Right atrium auricular region (tissue), 2 donors: ENCODE measurements at places on chromosomes 1 and 21. TPM values are rescaled to one million over a fixed set of nuclear protein-coding genes. Genes with fewer than 3 reads are reported as not detected.

DNA sequence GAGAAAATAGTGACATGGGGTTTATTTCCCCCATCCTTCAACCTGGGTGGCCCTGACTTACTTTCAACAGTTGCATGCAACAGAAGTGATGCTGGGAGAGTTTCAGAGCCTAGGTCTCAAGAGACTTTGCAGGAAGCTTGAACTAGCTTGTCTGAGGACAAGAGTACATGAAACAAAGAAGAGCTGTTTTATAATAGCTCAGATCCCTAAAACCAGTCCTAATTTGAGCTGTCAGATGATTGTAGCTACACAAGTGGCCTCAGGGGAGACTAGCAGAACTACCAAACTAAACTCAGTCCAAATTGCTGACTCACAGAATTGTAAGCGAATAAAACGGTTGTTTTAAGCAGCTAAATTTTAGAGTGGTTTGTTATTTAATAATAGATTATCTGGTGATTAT, 17.1 kb downstream of the RC3H1 start:
- DNase-seq: no peak

DNA sequence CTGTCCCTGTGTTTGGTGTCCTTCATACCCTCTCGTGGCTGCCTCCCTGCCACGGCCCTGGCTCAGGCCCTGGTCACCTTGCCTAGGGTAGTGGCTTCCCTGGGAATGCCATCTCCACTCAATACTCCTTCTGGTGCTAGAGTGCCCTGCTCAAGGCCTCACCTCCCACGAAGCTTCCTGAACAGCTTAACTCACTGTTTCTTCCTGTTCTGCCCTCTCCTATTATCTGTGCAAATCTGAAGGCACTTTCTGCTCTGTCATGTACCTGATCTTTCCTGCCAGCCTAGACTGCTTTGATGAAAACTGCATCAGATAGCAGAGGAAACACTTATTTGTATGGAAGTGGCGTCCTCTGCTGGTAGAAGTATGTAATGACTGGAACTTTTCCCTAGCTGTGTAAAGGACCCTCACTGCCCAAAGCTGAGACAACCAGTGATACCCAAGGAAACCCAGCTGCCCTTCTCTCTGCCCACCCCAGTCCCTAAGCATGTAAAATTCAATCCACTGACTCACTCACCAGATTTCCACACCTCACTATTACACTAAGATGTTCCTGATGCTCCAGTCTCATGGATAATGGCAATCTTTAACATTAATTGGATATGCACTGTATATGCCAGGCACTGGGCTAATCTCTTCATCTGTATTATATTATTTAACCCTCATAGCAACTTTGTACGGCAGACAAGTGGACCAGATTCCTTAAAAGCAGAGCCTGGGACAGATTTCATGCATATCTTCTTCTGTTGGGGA, 36.2 kb upstream of the BTG2 start:
- DNase-seq: no peak

- peak; percentile 50 for DNase-seq
These were observed 30.0 kb downstream of the BATF3 start for GRCh38 chr1:212669600-212669999.

- DNase-seq: no peak
These were observed 49.9 kb upstream of the LAPTM5 start for GRCh38 chr1:30807318-30808066.

GRCh38 chr21:32184065-32184464, 94.8 kb downstream of the MIS18A start:
- no peak for DNase-seq

GRCh38 chr1:78048446-78048845, 2.7 kb downstream of the GIPC2 start:
- DNase-seq: no peak

GRCh38 chr1:93448292-93448982, 519 bp downstream of the FNBP1L start:
- DNase-seq: no peak

- no peak for DNase-seq
These were observed 3.2 kb downstream of the ASPM start for GRCh38 chr1:197143276-197143675.

CLDN17 gene
- not detected for total RNA-seq

GRCh38 chr1:58887059-58887458, 103.2 kb upstream of the JUN start:
- no peak for DNase-seq

DNA sequence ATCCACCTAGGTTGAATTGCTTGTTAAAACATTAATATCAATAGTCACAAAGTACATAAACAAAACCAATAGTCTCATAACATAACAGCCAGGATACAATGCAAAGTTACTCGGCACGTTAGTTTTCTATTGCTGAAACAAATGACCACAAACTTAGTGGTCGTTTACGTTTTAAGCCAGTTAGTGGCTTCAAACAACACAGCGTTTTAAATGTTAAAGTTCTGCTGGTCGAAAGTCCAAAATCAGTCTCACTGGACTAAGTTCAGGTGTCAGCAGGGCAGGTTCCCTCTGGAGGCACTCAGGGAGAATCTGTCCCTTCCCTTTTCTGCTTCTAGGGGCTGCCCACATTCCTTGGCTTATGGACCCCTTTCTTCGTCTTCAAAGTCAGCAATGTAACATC, 35.6 kb upstream of the ATP1A1 start:
- no peak for DNase-seq

RNF19B gene
- total RNA-seq: 10.3 TPM

RXFP4 gene
- total RNA-seq: not detected
